ENCODE measurements at places on chromosomes 5 and 9. TPM values are rescaled to one million over a fixed set of nuclear protein-coding genes. Genes with fewer than 3 reads are reported as not detected.

GRCh38 chr5:145484158-145484557 is 351.0 kb downstream of the PRELID2 start:
- no peak for DNase-seq

- peak; percentile 46 for DNase-seq
Measured at GRCh38 chr5:37738057-37738691, 101.7 kb downstream of the GDNF start.

DNA sequence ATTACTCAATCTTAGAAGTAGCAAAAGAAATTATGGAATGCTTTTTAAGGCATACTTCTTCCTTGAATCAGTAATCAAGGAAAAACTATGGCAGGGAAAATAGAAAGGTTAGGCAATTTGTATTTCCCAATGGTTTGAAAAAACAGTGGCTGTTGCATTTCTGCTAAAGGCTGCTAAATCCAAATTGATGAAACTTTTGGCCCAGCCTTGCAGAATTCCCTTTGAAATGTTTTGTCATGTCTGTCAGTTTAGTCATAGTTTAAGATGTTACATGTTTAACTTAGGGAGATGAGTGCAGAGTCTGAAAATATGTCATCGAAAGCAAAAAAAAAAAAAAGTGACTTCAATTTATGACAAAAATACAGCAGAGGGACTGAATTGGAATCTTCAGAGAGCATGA is 878.9 kb upstream of the WWC1 start:
- DNase-seq: no peak

GRCh38 chr5:90802474-90803317 is 244.1 kb downstream of the ADGRV1 start:
- no peak for DNase-seq

- no peak for DNase-seq
Measured at GRCh38 chr5:1352231-1353219, 7.6 kb upstream of the CLPTM1L start.

- no peak for DNase-seq
Measured at GRCh38 chr9:134939080-134939733, 21.5 kb upstream of the FCN1 start.

- no peak for DNase-seq
Measured at GRCh38 chr5:145937432-145938250, 1.3 kb downstream of the SH3RF2 start.

The CORO2A gene
- 2.3 TPM for total RNA-seq

The STK32A gene
- total RNA-seq: 5.0 TPM

The LCP2 gene
- 10.2 TPM for total RNA-seq

The SVEP1 gene
- total RNA-seq: 44.6 TPM

All from skin of body (tissue), 3 donors.